ENCODE measurements at places on chromosomes 7 and 10.

DNA sequence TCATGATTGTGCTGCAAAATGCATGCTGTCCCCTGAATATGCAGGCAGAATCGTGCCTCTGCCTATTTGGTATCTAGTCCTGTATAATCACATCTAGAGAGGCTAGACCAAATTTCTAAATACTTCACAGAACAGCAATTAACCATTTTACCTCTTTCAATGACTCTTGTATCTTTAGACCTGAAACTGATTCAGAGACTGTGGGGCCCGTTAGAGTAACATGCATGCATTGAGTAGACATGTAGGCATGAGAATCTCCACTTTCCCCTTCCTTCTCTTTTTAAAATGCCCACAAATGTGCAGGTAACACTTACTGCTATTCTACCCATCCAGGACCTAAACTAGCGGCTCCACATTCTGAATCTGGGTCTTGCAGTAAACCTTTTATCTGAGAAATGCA lies 8.8 kb downstream of the ZNF92 start:
- DNase-seq = no peak

- DNase-seq = no peak
Observed at GRCh38 chr7:2519119-2519930, at the start of gene LFNG. Gene LFNG (plus strand): TSS chr7:2519774. CDS start chr7:2519862, 88 bp downstream.

- DNase-seq = no peak
Observed at GRCh38 chr7:46812101-46812675, 769.7 kb downstream of the TNS3 start.

- no peak for DNase-seq
Observed at GRCh38 chr7:48063985-48064384, 25.1 kb upstream of the UPP1 start.

DNA sequence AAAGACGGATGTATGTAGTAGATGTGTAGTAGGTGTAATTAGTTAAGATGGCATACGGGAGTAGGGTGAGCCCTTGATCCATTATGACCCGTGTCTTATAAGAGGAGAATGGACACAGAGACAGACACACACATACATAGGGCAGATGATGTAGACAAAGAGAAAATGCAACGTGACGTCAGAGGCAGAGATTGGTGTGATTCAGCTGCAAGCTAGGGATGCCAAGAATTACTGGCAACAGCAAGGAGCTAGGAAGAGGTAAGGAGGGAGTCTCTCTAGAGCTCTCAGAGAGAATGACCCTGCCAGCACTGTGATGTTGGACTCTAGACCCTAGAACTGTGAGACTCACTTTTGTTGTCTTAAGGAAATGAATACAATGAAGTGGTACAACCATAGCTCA lies 247.0 kb upstream of the HABP2 start:
- no peak for DNase-seq

GRCh38 chr10:15379078-15379477 lies 8.0 kb upstream of the FAM171A1 start:
- DNase-seq = no peak

DNA sequence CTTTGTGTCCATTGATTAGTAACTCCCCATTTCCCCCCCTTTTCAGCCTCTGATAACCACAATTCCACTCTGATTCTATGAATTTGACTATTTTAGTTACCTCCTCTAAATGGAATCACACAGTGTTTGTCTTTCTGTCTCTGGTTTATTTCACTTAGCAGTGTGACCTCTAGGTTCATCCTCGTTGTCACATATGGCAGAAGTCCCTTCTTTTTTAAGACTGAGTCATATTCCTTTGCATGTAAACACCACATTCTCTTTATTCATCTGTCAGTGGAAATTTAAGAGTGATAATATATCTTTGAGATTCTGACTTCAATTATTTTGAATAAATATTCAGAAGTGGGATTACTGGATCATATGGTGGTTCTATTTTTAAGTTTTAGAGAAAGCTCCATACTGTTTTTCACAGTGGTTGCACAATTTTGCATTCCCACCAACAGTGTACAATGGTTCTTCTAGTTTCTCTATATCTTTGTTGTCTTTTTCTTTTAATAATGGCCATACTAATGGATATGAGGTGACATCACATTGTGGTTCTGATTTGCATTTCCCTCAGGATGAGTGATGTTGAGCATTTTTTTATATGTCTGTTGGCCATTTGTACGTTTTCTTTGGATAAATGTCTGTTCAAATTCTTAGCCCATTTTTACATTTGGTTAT lies 126.1 kb upstream of the GRB10 start:
- DNase-seq = no peak

GRCh38 chr10:121681997-121682687 lies 83.9 kb upstream of the FGFR2 start:
- DNase-seq = no peak

DNA sequence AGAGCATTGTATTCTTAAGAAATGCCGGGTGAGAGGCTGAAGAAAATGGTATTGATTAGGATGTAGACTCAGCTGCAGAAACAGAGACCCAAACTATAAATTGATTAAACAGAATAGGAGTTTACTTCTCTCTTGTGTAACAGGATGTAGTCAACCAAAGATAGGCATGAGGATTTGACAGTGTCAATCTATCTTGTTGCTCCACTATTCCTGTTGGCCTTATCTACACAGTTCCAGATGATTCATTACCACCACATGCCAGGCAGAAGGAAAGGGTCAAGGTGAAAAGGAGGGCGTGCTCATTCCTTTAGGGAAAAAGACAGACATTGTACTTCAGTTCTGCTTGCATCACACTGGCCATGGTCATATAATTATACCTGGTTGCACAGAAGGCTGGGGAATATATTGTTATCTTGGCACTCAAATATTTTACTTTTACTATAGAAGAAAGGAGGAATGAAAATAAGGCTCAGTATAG lies 11.9 kb upstream of the DMTF1 start:
- DNase-seq = no peak

DNA sequence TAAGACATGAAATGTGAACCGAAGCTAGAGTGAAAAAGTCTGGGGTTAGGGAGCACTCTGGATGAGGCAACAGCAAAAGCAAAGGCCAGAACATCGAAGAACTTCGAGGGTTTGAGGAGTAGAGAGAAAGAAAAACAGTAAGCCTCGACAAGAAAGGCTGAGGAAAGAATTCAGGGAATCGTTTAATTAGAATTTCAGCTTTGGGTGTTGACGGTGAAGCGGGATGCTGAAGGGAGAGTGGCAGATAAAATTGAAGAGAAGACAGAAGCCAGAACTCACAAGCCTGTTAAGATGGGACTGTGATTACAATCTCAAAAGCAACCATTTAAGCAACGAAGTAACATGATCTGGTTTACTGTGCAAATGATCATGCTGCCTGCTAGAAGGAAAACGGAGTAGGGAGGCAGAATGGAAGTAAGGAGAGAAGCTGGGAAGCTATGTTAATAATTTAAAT lies 2.1 kb downstream of the TRDMT1 start:
- DNase-seq = no peak

Data from non-pigmented ciliary epithelial cell (primary cell).